Activated B cell treated with CpG ODN at 0.5 μM for 24 hours (primary cell): ENCODE measurements at places on chromosomes 7 and 10. TPM values are rescaled to one million over a fixed set of nuclear protein-coding genes. Genes with fewer than 3 reads are reported as not detected.

GRCh38 chr7:136555933-136556332, 312.5 kb upstream of the CHRM2 start:
- DNase-seq: no peak

DNA sequence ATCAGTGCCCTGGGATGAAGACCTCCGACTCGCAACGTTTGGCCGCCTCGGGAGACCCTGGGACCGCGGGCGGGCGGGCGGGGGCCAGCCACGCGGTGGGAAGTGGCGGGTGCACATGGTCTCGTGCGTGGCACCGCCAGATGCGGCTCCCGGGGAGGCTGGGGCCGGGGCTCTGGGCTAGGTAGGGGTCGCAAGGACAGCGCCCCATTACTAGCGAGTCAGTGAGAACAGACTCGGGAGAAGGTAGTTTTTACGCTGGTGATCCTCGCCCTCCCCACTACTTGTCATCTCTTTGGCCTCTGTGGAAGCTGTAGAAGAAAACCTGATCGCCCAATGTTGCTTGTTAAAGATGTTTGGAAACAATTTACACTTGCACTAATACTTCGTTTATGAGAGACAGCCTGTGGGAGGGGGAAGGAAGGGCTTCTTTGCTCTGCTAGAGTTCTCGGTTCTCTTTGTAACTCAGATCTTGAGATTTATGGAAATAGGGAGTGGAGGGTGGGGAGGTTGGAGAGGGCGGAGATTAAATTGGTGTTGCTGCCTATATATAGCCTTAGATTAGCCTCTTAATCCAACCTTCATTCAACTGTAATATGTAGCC, 591 bp downstream of the BZW2 start:
- DNase-seq: no peak

DNA sequence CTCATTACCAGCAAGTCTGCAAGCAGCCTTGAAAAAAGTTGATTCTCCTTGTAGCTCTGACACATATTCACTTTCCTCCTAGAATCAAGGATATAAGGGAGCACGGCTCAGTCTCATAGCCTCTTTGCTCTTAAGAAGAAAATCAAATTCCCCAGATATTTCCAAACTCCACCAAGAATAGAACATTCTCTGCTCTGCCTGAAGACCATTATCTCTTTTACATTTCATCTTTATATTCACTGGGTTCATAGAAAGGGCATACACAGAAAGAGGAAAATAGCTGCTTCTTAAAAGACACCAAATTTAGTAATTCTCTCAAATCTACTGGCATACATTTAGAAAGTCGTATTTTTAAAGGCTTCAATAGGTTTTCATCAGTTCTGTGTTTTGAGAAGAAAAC, 92.0 kb downstream of the HPSE2 start:
- DNase-seq: no peak

DNA sequence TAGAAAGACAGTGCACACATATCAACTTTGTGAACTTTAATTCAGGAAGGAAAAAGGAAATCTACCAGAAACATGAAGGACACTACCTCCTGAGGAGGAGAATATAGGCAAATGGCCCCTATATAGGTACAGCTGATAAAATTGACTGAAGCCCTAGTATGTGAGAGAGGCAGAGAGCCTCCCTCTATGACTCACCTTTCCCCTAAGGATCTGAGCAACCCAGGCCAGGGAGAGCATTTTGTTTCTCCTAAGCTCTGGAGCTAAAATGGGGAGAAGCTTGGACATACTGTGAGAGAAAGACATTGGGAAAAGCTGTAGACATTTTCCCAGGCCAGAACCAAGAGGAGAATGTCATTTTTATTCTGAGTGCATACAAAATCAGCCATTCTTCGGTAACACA, 303.5 kb downstream of the AHR start:
- DNase-seq: no peak

- no peak for DNase-seq
These were observed 772.5 kb downstream of the SUGCT start for GRCh38 chr7:40907286-40907685.

DNA sequence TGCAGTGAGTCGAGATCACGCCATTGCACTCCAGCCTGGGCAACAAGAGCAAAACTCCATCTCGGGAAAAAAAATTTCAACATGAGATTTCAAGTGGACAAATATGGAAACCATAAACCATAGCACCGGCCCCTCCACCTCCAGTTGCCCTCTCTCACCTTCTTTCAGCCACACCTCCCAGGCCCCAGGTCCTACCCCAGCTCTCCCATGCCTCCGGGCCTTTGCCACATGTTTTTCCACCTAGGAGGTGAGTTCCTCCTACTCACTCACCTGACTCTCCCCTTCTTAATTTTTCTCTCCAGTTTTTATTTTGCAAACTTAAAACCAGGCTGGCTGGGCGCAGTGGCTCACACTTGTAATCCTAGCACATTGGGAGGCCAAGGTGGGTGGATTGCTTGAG, 13.7 kb upstream of the CLDN4 start:
- DNase-seq: no peak

- DNase-seq: no peak
These were observed 271.4 kb upstream of the POT1 start for GRCh38 chr7:125201002-125201401.

DNA sequence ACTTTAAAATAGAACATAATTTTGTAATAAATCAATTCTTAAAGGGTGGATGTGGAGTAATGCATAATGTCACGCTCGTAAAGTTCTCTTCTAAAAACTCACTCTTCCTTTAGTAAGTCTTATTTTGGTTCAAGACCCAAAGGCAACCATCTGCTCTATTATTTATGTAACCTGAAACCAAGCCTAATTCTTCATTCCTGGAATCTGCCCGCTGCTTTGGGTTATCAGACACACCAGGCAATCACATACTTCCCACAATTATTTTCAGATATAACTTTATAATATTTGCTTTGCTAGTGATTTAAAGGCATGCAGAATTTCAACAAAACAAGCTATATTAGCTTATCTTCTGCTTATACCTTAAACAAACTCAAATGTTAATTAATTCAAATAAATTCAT, 39.0 kb downstream of the RAB11FIP2 start:
- DNase-seq: no peak

DNA sequence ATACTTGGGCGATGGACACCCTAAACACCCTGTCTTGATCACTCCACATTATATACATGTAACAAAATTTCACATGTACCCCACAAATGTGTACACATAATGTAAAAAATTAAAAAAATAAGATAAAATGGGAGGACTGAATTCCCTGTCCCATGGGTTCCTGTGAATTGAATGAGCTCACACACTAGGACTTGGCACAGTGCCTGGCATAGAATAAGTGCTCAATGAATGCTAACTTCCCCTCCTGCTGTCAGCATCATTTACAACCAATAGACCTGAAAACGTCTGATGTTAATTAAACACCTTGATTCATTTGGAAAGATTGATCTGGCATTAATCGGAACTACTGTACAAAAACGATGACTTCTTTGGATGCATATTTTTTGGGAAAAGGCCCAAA, 117.3 kb upstream of the ZNF438 start:
- DNase-seq: no peak

- no peak for DNase-seq
These were observed 48.8 kb downstream of the VIM start for GRCh38 chr10:17276756-17277424.

GRCh38 chr7:101701153-101701794, 72.2 kb upstream of the MYL10 start:
- no peak for DNase-seq

DNA sequence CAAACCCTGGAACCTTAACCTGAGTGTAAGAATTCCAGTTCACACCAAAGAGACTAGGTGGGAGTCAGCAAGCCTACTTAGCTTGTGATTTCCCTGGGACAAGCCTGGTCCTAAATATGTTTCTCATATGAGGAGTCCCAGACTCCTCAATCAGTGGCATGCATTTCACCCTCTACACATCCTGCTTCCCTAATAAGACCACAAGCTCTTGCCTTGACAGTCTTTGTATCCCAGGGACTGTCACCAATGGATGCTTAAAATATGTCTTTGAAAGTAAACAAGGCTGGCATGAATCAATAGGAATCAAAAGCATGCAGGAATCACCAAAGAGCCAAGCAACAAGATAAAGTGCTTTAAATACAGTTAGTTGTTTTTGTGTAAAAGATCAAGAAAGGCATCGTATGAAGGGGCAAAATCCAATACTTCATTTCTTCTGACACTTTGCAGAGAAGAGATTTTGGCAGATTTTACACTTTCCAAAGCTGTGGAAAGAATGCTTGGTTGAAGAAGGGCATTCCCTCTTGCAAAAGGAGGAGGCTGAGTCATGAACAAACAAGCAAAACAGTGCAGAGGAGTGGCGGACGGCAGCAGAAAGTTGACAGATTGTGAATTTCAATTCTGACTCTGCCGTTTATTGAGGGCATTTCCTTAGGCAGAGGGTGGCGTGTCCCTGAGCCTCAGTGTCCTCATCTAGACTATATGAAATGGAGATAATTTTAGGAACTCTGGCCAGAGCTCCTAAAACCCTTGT, 8.5 kb upstream of the NFE2L3 start:
- no peak for DNase-seq

EFCAB10 gene
- not detected in 2 replicates for total RNA-seq

PRTFDC1 gene
- not detected in 2 replicates for total RNA-seq

BRI3 gene
- total RNA-seq: 53.7 and 55.9 TPM in 2 replicates

CYP26C1 gene
- total RNA-seq: 0.15 and 0.24 TPM in 2 replicates

AKR1B15 gene
- total RNA-seq: not detected in 2 replicates

FAM25G gene
- total RNA-seq: 1.2 TPM in 1 of 2 replicates, not detected in the other
